ENCODE measurements at places on chromosomes 3 and 15.
A peak's percentile ranks its signal among the peaks of the same experiment; 100 is the strongest.

DNA sequence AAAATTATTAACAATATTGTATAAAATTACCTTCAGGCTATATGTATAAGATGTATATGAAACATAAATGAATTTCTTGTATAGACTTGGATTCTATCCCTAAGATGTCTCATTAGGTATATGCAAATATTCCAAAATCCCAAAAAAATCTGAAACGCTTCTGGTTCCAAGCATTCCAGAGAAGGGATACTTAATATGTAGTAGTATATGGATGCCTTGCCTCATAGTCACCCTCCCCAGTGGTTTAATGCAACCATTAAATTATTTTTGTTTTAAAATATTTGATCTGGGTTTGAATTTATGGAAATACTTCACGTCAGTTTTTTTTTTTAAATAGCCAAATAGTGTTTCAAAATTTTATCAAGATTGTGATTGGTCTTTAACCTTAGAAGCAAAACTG, 27.2 kb downstream of the PLCL2 start:
- DNase-seq, result no peak

DNA sequence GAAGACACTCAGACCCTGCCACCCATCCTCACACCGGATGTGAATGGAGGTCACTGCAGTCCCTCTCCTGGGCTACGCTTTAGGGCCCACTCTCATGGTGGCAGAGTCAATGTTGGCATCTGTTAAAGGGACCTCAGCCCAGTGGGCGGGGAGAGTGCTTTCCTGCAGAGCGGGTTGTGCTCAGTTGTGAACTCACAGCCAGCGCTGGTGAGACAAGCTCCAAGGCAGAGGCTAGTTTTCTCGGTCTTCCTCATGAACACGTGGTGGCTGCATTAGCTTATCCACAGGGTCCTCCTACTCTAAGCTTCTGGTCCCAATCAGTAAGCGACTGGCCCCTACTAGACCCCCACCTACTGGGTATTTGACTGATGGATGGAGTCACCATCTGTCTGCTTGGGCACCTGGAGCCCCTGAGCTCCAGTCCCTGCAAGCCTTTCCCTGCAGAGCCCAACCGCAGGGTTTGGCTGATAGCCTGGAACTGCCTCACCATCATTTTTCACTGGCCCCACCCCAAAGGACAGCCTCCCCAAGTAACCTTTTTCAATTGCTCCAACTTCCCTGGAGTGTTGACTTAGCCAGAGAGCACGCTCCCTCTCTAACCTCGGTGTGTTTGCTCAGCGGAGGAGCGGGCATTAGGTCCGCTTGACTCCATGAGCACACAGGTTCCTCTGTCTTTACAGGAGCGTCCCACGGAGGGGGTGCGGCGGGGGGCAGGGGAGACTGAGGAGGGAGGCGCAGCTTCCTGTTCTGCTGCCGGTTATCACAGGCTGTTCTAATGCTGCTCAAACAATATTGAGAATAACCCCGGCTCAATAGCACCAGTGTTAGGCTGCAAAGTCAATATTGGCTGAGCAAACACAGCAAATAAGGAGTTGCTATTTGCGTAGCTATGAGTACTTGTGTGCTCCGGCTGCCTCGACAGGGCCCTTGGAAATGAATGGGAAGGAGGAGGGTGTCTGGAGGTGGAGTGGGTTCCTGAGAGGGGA, 141.7 kb downstream of the RPLP1 start:
- DNase-seq, result no peak

DNA sequence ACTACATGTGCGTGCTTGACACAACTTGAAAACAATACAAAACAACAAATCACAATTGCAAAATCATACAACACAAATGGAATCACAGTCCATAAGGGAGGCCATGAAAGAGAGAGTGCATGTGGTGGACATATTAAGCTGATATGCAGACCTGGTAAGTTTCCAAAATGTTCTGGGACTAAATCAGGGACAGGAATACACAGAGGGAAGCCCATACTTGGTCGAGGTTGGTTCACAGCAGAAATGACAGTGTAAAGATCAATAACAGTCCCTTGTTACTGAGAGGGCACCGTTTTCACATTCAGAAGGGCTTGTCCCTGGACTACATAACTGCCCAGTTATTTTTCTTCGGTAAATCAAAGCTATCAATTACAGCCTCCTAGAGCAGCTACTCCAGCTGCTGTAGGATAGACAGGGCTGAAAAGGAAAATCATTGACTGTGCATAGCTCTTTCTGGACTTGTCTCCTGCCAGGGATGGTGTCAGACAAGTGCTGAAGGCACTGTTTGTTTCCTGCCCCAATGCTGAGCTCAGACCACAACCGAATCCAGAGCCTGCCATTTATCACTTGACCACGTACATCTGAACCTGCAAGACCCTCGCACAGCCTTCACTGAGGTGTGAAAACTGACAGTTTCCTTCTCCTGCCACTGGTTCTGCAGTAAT, 79.5 kb upstream of the KCNMB2 start:
- no peak for DNase-seq

DNA sequence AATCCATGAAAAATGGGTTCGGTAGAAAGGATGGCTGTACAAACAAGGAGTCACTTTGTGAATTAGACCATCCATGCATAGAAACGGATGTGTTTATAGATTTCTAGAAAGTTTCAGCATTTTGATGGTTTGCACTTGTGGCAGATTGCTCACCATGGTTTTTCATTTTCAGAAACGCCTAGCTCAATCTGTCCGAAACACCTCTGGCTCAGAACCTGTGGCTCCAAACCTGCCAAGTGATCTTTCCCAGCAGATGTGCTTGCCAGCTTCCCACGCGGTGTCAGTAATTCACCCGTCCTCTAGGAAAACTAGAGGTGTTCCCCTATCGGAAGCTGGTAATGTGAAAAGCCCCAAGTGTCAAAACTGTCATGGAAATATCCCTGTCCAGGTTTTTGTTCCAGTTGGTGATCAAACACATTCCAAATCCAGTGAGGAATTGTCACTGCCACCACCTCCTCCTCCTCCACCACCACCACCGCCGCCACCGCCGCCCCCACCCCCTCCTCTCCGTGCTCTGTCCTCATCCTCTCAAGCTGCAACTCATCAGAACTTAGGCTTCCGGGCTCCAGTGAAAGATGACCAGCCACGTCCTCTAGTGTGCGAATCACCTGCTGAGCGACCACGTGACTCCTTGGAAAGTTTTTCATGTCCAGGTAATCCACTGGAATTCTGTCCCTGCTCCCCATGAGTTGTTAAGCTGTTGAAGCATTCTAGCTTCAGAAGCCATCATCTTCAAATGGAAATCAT, 21.2 kb downstream of the WHAMM start:
- no peak for DNase-seq

DNA sequence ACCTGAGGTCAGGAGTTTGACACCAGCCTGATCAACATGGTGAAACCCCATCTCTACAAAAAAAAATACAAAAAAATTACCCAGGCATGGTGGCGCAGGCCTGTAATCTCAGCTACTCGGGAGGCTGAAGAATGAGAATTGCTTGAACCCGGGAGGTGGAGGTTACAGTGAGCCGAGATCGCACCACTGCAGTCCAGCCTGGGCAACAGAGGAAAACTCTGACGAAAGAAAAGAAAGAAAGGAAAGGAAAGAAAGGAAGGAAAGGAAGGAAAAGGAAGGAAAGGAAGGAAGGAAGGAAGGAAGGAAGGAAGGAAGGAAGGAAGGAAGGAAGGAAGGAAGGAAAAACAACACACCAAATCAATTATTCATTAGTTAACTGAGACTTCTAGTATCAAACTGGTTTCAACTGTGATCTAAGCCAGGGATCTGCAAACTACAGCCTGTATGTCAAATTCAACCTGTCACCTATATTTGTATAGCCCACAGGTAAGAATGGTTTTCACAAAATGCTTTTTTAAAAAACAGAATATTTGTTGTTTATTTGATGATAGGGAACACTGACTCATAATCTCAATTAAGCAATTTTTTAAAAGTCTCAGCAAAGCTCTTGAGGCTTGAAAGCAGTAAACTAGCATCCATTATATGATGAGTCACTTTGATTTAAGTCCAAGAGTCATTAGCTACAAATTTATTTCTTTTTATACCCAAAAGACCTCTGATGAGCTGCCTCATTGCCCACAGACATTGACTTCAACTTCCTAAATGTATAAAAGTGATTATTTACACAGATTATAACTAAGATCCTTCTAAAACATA, 127.6 kb downstream of the TBL1XR1 start:
- DNase-seq, result no peak

- no peak for DNase-seq
Observed at GRCh38 chr15:44769521-44769920, 33.2 kb downstream of the TRIM69 start.

DNA sequence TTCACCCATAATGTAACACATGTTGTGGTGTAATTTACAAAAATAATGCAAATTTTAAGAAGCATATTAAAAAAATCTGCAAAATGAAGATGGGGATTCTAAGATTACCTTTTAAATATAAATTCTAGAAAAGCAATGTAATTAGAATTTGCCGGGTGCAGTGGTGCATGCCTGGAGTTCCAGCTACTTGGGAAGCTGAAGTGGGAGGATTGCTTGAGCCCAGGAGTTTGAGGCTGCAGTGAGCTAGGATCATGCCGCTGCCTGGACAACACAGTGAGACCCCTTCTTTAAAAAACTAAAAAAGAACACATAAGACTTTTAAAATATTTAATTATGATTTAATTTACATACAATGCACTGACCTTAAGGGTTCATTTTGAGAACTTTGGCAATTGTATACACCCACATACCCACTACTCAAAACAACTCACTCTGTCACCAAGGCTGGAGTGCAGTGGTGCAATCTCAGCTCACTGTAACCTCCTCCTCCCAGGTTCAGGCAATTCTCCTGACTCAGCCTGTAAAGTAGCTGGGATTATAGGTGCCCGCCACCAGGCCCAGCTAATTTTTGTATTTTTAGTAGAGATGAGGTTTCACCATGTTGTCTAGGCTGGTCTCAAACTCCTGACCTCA, 134.0 kb upstream of the TBL1XR1 start:
- DNase-seq, result no peak

DNA sequence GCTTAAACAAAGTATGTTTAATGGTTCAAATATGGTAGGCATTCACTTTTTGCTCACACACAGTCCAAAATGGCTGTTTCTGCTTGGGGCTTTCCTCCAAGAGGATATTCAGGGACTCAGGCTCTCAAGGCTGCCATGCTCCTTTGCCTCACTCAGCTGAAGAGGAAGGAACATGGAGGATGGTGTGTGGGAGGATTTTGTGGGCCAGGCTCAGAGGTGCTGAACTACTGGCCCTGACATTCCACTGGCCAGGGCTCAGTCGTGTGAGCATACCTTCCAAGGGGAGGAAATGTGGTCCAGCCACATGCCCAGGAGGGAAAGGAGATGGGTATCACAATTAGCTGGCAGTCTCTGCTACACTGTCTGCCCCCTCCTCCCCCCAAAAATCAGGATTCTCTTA, 8.7 kb downstream of the PXYLP1 start:
- DNase-seq, result no peak

DNA sequence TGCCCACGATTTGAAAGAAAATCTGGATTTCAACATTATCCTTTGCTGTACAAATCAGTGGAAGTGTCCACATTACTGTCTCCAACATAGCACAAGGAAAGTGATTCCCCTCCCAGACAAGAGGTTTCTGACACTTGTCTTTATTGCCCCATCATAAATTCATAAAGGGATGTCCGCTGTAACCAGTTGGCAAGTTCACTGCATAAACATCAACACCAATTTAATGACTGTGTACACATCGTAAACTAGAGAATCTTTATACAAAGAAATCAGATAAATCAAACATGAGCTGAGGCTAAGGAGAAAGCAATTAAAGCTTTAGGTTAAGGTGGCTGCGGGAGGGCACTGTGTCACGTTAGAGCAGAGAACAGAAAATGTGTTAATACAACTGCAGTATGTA, 129.8 kb downstream of the MEIS2 start:
- DNase-seq, result no peak

GRCh38 chr3:29516164-29516563, 235.3 kb downstream of the RBMS3 start:
- no peak for DNase-seq

DNA sequence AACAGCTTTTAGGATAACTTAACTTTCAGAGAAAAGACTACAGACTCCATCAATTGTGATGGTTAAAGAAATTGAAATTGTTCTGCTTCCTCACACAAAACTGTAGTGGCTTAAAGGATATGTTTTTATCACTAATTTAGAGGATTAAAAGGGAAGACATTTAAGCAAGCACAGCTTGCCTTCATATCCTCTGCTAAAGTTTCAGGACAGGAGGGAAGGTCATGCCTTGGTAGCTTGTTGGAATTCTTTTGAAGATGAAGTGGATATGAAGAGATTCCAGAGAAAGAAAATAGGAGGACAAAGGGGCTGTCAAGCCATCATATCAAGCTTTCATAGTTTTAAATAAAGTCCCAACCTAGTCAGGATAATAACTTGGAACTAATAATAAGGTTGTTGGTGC, 33.1 kb downstream of the CCDC80 start:
- no peak for DNase-seq

- peak; percentile 98 for DNase-seq
Observed at GRCh38 chr3:49104427-49105291, at the start of gene QARS1. TSS of gene QARS1 (minus strand) at chr3:49104757. CDS start at chr3:49104733, 24 bp downstream.

GRCh38 chr15:92499731-92500530, 106.2 kb downstream of the ST8SIA2 start:
- DNase-seq, result no peak

GRCh38 chr15:27662892-27663291, 436.2 kb downstream of the OCA2 start:
- no peak for DNase-seq

DNA sequence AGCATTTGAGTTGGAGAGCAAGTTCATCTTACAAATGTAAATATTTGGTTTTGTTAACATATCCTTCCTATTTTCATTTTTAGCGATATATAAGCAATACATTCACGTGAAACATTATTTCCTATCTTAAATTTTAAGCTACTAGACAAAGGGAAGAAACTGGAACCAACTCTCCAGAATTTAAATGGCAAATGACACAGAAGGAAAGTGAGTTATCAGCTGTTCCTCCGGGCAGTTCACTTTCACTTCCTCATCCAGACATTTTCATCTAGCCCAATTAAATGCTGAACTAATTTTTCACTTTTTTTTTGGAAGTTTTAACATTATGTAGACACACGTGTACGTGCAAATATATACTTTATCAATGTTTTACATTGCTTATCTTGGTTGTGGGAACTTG, 58.7 kb downstream of the MORC1 start:
- no peak for DNase-seq

DNA sequence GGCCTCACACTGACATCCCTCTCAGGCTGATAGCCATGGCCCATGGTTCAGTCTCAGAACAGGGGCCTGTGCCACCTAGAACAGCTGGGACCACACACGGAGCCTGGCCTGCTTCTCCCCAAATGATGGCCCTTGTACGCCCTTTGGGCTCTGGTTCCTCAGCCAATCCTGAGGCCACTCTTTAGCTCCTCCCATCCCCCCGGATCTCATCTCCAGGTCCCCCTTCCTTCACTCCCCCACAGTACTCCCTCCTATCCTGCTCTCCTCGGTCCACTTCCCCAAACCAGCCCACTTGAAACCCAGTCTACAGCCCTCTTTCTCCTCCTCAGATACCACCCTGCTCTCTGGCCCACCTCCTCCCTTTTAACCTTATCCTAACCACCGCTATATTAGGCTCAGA, 17.8 kb upstream of the ZFYVE19 start:
- no peak for DNase-seq

Measured in GM12891 (cell line).